Activated naive CD8-positive, alpha-beta T cell treated with anti-CD3 and anti-CD28 coated beads, Interleukin-2, amount 10 ng/mL, durations not matched to agents 7 days and 5 days (primary cell): ENCODE measurements at places on chromosomes 16 and 17. TPM values are rescaled to one million over a fixed set of nuclear protein-coding genes. Genes with fewer than 3 reads are reported as not detected.
A peak's percentile ranks its signal among the peaks of the same experiment; 100 is the strongest.

- no peak overlapping the region for H3K27ac ChIP-seq
- no peaks in the 10 kb centered on the region for H3K4me1 ChIP-seq
- no peaks in the 10 kb centered on the region for H3K36me3 ChIP-seq
- no peak overlapping the region for H3K4me3 ChIP-seq
- no peak for DNase-seq
Observed at GRCh38 chr16:64481497-64481896, 640.4 kb downstream of the CDH11 start.

GRCh38 chr17:34067011-34067410 is 188.1 kb upstream of the CCL2 start:
- H3K27me3 ChIP-seq, result peaks cover 11% of the 10 kb centered on the region
- H3K36me3 ChIP-seq, result no peaks in the 10 kb centered on the region
- no peak overlapping the region for H3K27ac ChIP-seq
- no peaks in the 10 kb centered on the region for H3K4me1 ChIP-seq
- no peak overlapping the region for H3K4me3 ChIP-seq
- DNase-seq, result no peak

GRCh38 chr16:88634141-88634993 is 4.0 kb upstream of the IL17C start:
- peak; percentile 81 for DNase-seq
- H3K4me3 ChIP-seq, result peak overlapping the region; percentile 80
- H3K27me3 ChIP-seq, result peaks cover 19% of the 10 kb centered on the region
- H3K27ac ChIP-seq, result peak overlapping the region; percentile 70
- peaks cover 23% of the 10 kb centered on the region for H3K4me1 ChIP-seq

GRCh38 chr17:8073627-8074484 is 13.7 kb downstream of the ALOX12B start:
- peaks cover 57% of the 10 kb centered on the region for H3K27me3 ChIP-seq
- H3K4me1 ChIP-seq, result peaks cover 19% of the 10 kb centered on the region
- no peaks in the 10 kb centered on the region for H3K36me3 ChIP-seq
- no peak overlapping the region for H3K27ac ChIP-seq
- DNase-seq, result peak; percentile 89
- H3K4me3 ChIP-seq, result peak overlapping the region; percentile 80

GRCh38 chr17:45962221-45962972 is 36.7 kb upstream of the STH start:
- DNase-seq, result no peak
- no peaks in the 10 kb centered on the region for H3K4me1 ChIP-seq
- peaks cover 15% of the 10 kb centered on the region for H3K27me3 ChIP-seq
- H3K27ac ChIP-seq, result no peak overlapping the region
- no peak overlapping the region for H3K4me3 ChIP-seq
- no peaks in the 10 kb centered on the region for H3K36me3 ChIP-seq

SMIM22 gene
- not detected for total RNA-seq

- no peaks in the 10 kb centered on the region for H3K4me1 ChIP-seq
- DNase-seq, result no peak
- no peaks in the 10 kb centered on the region for H3K27me3 ChIP-seq
Observed at GRCh38 chr16:51374346-51374745, 223.3 kb upstream of the SALL1 start.

DNA sequence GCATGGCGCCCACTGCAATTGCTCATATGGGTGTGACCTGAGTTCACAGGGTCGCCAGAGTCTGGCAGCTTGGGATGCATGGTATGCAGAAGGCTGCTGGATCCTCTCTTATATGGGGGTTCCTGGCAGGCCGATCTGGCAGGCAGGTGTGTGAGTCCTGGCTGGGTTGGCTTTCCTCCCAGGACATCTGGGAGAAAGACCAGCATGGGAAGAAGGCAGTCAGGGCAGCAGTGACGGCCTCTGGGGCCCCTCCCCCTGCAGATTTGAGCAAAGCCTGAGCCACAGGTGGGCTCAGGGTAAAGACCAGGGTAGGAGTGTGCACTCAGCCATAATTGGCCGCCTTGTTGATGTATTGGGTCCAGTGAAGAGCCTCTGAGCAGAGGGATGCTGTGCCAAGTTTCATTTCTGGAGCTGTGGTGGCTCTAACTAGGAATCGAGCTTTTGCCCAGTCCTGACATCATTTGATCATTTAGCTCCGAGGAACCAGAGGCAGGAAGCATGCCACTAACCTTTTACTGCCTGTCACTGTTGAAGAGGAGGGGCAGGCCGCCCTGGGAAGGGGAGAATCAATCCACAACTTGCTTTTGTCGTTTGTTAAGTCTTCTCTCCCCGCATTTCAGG is 174.3 kb downstream of the CCDC182 start:
- DNase-seq, result no peak
- no peak overlapping the region for H3K27ac ChIP-seq

GRCh38 chr16:27706156-27706865 is 156.4 kb downstream of the KATNIP start:
- H3K36me3 ChIP-seq, result no peaks in the 10 kb centered on the region
- no peak overlapping the region for H3K27ac ChIP-seq
- no peaks in the 10 kb centered on the region for H3K27me3 ChIP-seq
- H3K4me1 ChIP-seq, result no peaks in the 10 kb centered on the region
- DNase-seq, result no peak

DNA sequence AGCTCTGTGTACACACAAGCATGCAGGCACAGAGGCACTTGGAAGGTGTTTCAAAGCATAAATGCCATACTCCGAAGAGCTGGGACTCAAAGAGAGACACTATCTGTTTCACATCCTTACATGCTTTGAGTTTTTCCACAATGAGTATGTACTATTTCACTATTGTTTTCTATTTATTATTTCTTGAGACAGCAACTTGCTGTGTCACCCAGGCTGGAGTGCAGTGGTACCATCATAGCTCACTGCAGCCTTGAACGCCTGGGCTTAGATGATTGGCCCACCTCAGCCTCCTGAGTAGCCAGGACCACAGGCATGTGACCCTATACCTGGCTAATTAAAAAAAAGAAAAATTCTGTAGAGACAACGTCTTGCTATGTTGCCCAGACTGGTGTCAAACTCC is 31.6 kb downstream of the CYB5D2 start:
- H3K36me3 ChIP-seq, result peaks cover 29% of the 10 kb centered on the region
- no peak for DNase-seq
- H3K4me1 ChIP-seq, result peaks cover 38% of the 10 kb centered on the region
- no peak overlapping the region for H3K4me3 ChIP-seq
- H3K27me3 ChIP-seq, result no peaks in the 10 kb centered on the region

HSF5 gene
- 0.47 TPM for total RNA-seq

GRCh38 chr17:42347198-42347597 is 41.0 kb downstream of the STAT3 start:
- no peak overlapping the region for H3K27ac ChIP-seq
- peaks cover 32% of the 10 kb centered on the region for H3K4me1 ChIP-seq
- DNase-seq, result no peak
- no peaks in the 10 kb centered on the region for H3K27me3 ChIP-seq

CLEC3A gene
- not detected for total RNA-seq

TEX19 gene
- total RNA-seq, result not detected

CD300H gene
- not detected for total RNA-seq

DNA sequence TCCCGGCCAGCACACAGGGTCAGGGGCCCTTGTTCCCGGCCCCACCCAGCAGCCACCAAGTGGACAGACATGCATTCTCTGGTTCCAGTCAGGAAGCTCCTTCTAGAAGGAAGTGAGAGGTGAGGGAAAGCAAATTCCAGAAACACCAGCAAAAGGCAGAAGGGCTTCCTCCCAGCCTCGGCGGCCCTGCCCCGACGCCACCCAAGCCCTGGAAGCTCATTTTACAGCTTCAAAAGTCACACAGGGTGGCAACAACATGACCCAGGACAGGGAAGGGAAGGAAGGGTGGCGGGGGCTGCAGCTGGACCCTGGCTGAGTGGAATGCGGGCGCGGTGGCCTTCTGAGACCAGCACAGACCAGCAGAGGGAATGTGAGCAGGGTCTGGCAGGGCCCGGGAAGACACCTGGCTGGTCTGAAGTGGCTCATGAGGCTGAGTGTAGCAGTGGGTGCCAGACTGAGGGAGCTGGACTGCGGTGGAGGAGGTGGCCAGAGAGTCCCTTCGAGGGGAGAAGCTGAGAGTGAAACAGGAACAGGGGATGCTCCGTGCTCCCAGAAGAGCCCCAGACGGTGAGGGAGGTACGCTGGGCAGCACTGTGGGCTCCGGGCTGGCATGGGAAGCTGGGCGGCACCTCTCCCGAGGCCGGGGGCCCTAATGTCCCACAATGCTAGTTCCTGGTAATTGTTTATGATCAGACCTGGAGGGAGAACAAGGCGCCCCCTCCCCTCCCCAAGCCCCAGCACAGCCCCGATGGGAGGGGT is 1.9 kb upstream of the UNC13D start:
- DNase-seq, result no peak
- peaks cover 11% of the 10 kb centered on the region for H3K36me3 ChIP-seq
- peaks cover 14% of the 10 kb centered on the region for H3K4me1 ChIP-seq
- H3K4me3 ChIP-seq, result peak overlapping the region; percentile 51

- no peak for DNase-seq
- H3K36me3 ChIP-seq, result peaks cover 64% of the 10 kb centered on the region
- H3K27me3 ChIP-seq, result no peaks in the 10 kb centered on the region
- peaks cover 85% of the 10 kb centered on the region for H3K4me1 ChIP-seq
Observed at GRCh38 chr16:10992797-10993196, 48.4 kb downstream of the CLEC16A start.

- no peak for DNase-seq
- no peaks in the 10 kb centered on the region for H3K27me3 ChIP-seq
- H3K4me1 ChIP-seq, result no peaks in the 10 kb centered on the region
- no peak overlapping the region for H3K27ac ChIP-seq
Observed at GRCh38 chr17:11412654-11413053, 171.6 kb downstream of the SHISA6 start.

- peaks cover 11% of the 10 kb centered on the region for H3K4me1 ChIP-seq
- H3K36me3 ChIP-seq, result peaks cover 11% of the 10 kb centered on the region
- peak overlapping the region; percentile 40 for H3K4me3 ChIP-seq
- no peak for DNase-seq
- no peak overlapping the region for H3K27ac ChIP-seq
Observed at GRCh38 chr16:89688395-89688794, 1.9 kb downstream of the CDK10 start.

CIAPIN1 gene
- total RNA-seq, result 36.7 TPM

RNF157 gene
- total RNA-seq, result 110 TPM

DNA sequence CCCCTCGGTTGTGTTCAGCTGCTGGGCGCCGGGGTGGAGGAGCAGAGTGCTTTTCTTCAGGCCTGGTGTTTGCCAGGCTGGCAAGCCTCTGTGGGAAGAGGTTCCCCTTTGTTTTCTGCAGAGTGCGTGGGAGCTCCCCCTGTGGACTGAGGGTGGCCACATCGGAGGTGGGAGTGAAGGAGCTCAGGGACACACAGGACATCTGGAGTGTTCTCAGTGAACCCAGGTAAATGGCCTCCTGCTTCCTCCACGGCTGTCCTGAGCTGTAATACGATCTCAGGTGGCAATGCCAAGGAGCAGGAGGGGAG is 39.2 kb upstream of the IRF8 start:
- H3K4me3 ChIP-seq, result no peak overlapping the region
- H3K4me1 ChIP-seq, result peaks cover 12% of the 10 kb centered on the region
- no peaks in the 10 kb centered on the region for H3K36me3 ChIP-seq
- peaks cover 9% of the 10 kb centered on the region for H3K27me3 ChIP-seq
- no peak for DNase-seq
- H3K27ac ChIP-seq, result no peak overlapping the region

NDUFB10 gene
- 108 TPM for total RNA-seq

CD300E gene
- not detected for total RNA-seq
